Stimulated activated CD4-positive, alpha-beta T cell treated with anti-CD3 and anti-CD28 coated beads, Interleukin-2, amount 100 ng/mL, for 24 hours (primary cell): ENCODE measurements at places on chromosomes 5 and 9.

- DNase-seq = no peak
These were observed 88.8 kb downstream of the TLE4 start for GRCh38 chr9:79660615-79661014.

- DNase-seq = no peak
These were observed 2.9 kb downstream of the NAA35 start for GRCh38 chr9:85943757-85944430.

DNA sequence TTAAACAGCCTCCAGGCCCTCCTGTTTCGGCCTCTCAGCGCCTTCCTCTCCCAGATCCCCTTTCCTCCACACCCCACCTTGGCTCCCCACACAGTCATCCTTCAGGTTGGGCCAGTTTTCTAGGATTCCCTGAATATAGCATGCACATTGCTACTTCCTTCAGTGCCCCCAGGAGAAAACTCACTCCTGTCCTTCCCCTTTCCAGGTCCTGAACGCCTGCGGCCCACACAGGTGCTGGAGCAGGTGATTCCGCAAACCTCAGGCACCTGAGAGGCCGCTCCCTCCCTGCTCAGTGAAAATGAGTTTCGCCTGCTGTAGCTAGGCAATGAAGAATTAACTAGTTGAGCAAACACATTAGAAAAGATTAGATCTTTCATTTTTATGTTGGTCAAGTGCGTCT is 185.0 kb downstream of the MED10 start:
- no peak for DNase-seq

- DNase-seq = no peak
These were observed 32.1 kb upstream of the SH3TC2 start for GRCh38 chr5:149094996-149095395.

DNA sequence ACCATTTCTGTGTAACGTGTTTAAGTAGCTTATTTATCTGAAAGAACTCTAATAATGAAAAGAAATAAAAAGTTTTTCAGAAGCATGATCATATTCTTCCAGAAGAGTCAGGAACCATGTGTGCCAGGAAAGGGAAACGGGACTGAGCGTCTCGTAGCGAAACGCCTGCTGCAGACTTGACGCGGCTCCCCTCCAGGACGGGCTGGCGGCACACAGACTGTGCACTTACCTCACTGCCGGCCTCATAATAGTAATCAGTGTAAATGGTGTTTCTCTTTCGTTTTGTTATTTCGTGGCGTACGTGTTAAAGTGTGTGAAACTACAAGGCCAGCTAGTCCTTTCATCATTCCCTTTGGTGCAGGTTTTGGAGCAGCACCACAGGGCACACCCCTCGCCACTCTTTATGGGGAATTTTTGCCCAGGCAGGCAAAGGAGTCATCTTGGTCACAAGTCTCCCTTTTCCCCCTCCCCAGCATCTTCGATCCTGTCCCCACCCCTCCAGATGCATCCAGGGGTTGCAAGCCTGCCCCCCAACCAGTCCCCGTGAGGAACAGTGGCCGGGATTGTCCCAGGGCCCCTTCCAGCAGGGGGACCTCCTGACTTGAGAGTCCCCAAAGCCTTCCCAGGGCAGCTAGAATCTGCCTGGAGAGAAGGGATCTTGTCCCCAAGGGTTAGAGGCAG is 233.1 kb downstream of the FANCC start:
- no peak for DNase-seq

GRCh38 chr9:9041756-9042155 is 1242.2 kb upstream of the DMAC1 start:
- no peak for DNase-seq

- DNase-seq = no peak
These were observed 6.0 kb downstream of the RANBP17 start for GRCh38 chr5:170867825-170868224.

GRCh38 chr5:93281980-93282772 is 298.8 kb downstream of the NR2F1-AS1 start:
- DNase-seq = no peak

- no peak for DNase-seq
These were observed 572.1 kb downstream of the TLE4 start for GRCh38 chr9:80143899-80144298.

GRCh38 chr9:75996726-75997125 is 106.3 kb downstream of the PCSK5 start:
- no peak for DNase-seq

- no peak for DNase-seq
These were observed 90.1 kb downstream of the RFX3 start for GRCh38 chr9:3435732-3436131.

DNA sequence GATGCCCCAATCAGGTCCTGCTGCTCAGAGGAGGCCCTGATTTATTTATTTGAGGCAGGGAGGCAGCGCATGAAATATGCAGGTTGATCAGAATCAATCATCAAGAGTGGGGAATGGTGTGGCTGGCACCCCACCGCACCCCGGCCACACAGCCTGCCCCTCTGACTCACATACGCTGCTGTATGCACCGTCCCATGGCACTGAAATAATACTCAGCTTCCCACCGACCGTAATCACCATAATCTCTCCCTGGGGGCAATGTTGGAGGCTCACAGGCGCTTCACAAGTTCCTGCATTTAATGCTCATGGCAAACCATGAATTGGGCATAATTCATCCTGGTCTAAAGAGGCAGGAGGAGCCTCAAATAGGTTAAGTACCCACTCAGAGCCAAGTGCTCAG is 141.2 kb upstream of the TBC1D2 start:
- no peak for DNase-seq

DNA sequence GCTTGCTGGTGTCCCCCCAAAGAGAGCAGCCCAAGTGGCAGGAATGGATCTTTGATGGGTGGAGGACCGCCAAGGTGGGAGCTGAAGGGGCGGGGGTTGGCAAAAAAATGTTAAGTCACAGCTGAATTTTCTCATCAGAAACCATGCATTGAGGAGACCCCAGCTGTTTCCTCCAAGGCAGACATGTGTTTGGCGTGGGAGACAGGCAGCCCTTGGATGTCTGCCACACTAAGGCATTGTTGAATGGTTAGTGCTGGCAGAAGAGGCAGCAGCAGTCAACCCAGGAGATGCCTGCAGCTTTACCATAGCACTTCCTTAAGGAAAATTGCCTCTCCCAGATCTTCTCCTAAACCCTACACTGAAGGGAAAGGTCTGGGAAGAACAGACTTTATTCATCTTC is 394.9 kb upstream of the CD180 start:
- no peak for DNase-seq

GRCh38 chr5:78630047-78630446 is 18.5 kb downstream of the LHFPL2 start:
- no peak for DNase-seq

- no peak for DNase-seq
These were observed 52.0 kb upstream of the KCNIP1 start for GRCh38 chr5:170451747-170452365.

GRCh38 chr9:28925157-28925556 is 1351.9 kb upstream of the C9orf72 start:
- DNase-seq = no peak
